Mesenchymal stem cell (in vitro differentiated cells and primary cell): ENCODE measurements at places on chromosomes 5 and 9.

DNA sequence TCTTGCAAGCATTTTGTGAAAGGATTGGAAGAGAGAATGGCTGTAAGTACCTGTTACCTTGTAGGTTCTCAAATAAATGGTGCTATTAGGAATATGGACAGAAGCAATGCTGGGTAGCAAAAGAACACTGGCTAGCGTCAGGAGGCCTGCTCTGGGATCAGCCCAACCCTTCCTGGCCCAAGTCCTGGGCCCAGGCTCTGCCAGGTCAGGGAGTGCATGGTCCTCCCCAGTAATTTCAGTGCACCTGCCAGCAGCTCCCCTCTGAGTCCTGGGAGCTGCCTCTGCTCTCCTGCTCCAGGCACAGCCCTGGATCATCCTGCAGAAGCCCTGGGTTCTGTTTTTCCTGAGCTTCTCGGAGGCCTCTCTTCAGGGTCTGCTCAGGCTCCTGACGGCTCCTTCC is 89.5 kb upstream of the ARAP3 start:
- DNase-seq = no peak

DNA sequence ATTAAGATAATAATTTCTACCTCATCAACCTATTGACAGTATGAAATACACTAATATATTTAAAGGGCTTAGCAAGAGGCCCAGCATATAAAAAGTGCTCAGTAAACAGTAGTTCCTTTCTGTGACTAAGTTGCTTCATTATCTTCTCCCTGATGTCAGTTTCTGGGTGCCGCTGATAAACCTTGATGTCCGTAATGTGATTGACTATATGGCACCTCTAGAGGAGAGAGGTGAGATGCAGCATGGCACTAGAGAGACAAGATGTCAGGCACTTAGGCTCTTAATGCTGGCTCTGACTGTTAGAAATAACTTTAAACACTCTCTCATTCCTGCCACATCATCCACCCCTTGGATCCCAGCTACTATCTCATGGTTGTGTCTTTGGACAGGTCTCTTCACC is 455.9 kb upstream of the KLF4 start:
- DNase-seq = no peak

GRCh38 chr9:106287091-106287631 is 575.8 kb upstream of the ZNF462 start:
- no peak for DNase-seq

GRCh38 chr5:149636861-149637246 is 55.6 kb downstream of the ARHGEF37 start:
- peak; percentile 75 for DNase-seq

DNA sequence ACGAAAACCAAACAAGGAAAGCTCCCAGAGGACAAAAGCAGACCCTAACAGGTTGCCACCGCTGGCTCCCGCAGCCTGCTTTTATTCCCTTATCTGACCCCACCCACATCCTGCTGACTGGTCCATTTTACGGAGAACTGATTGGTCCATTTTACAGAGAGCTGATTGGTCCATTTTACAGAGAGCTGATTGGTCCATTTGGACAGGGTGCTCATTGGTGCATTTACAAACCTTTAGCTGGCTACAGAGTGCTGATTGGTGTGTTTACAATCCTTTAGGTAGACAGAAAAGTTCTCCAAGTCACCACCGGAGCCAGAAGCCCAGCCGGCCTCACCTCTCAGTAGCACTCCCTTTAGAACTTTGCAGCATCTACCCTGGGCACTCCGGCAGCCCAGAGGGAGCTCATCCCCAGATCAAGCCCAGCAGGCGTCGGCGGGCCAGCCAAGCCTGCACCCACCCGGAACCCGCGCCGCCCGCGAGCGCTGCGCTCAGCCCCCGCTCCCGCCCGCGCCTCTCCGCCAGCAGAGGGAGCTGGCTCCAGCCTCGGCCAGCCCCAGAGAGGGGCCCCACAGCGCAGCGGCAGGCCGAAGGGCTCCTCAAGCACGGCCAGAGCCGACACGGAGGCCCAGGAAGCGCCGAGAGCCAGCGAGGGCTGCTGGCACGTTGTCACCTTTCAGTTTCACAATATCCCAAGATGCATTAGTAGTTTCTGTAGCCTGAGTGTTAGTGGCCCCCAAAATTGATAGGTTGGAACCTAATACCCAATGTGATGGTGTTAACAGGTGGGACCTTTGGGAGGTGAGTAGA is 35.3 kb upstream of the CLPTM1L start:
- peak; percentile 29 for DNase-seq

DNA sequence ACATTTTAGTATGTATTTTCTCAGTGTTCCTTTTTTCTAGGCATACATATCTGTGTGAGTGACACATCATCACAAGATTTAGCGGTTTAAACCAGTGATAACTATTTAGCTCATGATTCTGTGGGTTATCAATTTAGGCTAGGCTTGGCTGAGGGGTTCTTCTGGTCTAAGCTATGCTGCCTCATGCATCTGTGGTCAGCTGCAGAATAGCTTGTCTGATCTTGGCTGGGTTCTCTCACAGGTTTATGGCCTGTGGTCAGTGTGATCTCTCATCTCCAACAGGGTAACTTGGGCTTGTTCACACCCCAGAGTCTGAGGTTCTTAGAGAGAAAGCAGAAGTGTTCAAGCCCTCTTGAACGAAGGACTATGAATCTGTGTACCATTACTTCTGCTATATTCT is 363.3 kb downstream of the KDM4C start:
- no peak for DNase-seq

DNA sequence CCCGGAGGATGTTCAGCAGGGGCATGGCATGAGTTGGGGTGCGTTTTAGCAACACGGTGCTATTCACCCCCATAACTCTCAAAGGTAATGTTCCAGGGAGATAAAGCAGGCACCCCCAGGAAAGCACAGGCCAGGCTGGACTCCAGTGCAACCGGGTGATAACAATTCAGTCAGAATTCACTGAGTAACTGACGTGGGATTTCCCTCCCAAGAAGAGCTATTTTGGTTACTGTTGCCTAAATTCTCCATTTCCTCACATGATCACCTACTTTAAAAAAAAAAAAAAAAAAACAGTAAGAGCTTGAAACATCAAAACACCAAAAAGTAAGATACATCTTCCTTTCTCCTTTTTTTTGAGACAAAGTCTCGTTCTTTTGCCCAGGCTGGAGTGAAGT is 137.6 kb upstream of the WWC1 start:
- DNase-seq = no peak

DNA sequence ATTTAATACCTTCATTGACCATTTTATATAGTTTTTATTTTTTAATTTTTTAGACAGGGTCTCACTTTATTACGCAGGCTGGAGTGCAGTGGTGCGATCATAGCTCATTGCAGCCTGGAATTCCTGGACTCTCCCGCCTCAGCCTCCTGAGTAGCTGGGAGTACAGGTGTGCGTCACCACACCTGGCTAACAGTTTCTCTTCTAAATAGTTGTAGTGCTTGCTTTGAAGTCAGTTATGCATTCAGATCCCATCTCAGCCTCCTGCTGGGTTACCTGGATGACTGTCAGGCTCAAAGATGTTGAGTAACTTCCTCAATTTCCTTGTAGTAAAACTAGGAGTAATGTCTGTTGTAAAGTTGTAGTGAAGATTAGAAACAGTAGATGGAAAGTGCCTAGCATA is 21.4 kb downstream of the SNX18 start:
- no peak for DNase-seq

DNA sequence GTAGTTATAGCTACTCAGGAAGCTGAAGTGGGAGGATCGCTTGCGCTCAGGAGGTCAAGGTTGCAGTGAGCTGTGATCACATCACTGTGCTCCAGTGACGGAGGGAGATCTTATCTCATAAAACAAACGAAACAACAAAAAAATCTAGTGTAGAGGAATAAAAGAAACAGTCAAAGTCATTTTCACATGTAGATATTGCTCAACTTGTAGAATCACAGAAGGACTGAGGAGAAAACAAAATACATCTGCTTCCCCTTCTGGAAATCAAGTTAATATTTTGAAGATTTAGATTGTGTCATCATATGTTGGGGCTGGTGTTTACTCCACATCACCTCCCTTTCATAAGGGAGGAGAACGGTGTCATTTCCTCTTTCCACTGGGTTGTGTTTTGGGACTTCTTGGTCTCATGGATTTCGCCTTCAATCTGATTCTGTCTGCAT is 8.2 kb upstream of the SLC46A2 start:
- DNase-seq = no peak

DNA sequence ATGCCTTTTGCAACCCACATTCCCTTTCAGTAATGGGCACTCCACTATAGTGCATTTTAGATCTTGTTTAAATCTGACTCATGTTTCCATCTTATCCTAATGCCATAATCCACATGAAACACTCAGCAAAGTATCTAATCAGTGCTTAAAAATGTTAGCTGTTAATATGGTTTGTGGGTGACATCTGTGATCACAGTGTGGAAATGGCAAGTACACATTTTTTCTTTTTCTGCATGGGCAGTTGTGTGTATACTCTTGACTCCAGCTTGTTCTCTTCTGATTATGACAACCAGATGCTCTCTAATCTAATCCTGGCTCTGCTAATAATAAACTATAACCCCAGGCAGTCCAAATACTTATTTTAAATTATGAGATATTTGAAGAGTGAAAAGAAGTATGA is 103.3 kb downstream of the EDIL3 start:
- no peak for DNase-seq

- DNase-seq = peak; percentile 68
These were observed 65.1 kb upstream of the IQGAP2 start for GRCh38 chr5:76337953-76338451.

DNA sequence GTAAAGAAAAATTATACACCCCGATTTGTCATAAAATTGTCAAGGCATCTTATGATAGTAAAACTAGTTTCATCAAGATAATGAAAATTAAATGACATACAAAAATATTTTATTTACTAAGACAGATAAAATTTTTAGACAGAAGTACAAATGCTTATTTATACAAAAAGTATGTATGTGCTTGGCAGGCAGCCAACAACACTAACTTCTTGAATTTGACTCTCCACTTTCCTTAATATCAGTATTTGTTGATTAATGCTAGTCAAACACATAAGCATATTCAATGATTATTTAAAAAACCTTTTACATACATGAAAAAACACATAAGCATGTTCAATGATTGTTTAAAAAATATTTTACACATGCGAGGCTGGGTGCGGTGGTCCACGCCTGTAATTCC is 1079.9 kb upstream of the CDH6 start:
- DNase-seq = no peak

GRCh38 chr5:133149345-133149744 is 97.5 kb downstream of the HSPA4 start:
- DNase-seq = no peak

DNA sequence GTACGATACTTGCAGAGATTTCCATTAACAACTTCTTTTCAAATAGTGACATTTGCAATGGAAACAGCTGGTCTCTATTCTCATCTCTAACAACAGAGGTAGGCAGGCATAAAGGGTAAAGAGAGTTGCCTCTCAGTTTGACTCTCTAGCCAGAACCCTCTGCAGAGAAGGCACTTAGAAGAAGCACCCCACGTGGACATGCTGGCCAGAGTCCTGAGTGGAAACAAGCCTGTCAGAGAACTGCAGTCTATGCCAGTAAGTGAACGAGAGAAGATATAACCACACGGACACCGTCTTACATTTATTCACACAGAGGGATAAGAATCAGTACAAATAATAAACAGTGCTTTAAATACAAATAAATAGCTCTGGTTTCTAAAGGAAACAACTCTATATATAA is 11.0 kb upstream of the LHX6 start:
- no peak for DNase-seq

DNA sequence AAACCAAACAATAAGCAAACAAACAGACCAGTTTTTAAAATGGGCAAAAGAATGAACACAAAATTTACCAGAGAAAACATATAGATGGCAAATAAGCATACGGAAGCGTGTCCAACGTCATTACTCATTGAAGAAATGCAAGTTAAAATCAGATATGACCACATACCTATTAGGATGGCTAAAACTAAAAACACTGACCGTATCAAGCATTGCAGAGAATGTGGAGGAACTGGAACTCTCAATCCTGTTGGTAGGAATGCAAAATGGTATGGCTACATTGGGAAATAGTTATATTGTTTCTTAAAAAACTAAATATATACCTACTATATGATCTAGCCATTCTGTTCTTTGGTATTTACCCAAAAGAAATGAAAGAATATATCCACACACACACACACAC is 129.4 kb upstream of the ACO1 start:
- DNase-seq = no peak

DNA sequence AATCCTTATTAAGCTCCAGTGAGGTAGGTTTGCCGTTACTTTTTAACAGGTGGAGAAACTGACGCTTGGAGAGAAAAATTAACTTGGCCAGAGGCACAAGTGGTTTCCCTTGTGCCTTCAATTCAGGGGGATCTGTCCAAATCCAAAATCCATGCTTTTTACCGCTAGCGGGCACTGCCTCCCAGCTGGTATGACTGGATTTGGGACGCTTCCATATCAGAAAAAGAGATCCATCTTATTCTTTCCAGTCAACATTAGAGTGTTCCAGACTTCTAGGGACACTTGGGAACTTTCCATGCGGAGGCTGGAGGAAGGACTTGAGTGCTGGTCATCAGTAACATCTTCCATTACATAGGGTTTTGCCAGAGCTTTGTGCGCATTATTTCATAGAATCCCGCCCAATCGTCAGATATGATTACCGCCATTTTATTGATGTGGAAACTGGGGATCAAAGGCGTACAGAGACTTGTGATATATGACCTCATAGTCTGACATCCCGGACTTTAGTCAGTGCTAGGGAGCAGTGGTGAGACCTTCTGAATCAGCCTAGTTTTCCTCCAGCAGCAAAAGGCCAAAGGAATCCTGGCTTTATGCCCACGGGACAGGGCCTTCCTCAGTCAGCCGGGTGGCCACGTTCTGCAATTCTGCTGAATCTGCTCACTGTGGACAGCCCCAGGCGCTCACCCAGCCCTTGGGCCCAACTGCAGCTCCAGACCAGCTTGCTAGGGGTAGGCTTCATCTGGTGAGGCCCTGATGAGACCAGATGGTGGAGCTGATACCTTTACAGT is 1.1 kb upstream of the GNPDA1 start:
- peak; percentile 50 for DNase-seq

GRCh38 chr5:97568382-97568781 is 385.3 kb upstream of the RIOK2 start:
- no peak for DNase-seq

GRCh38 chr9:27829621-27830020 is 256.3 kb upstream of the C9orf72 start:
- DNase-seq = no peak

GRCh38 chr5:158770506-158770905 is 329.2 kb downstream of the EBF1 start:
- no peak for DNase-seq

GRCh38 chr9:126490871-126491567 is 122.7 kb upstream of the LMX1B start:
- peak; percentile 61 for DNase-seq

GRCh38 chr5:82445726-82446335 is 167.7 kb upstream of the RPS23 start:
- DNase-seq = peak; percentile 26

GRCh38 chr5:169805937-169806700 is 169.0 kb downstream of the DOCK2 start:
- no peak for DNase-seq
